Right atrium auricular region (tissue), 2 donors: ENCODE measurements at places on chromosomes 1 and 21.
A peak's percentile ranks its signal among the peaks of the same experiment; 100 is the strongest.

DNA sequence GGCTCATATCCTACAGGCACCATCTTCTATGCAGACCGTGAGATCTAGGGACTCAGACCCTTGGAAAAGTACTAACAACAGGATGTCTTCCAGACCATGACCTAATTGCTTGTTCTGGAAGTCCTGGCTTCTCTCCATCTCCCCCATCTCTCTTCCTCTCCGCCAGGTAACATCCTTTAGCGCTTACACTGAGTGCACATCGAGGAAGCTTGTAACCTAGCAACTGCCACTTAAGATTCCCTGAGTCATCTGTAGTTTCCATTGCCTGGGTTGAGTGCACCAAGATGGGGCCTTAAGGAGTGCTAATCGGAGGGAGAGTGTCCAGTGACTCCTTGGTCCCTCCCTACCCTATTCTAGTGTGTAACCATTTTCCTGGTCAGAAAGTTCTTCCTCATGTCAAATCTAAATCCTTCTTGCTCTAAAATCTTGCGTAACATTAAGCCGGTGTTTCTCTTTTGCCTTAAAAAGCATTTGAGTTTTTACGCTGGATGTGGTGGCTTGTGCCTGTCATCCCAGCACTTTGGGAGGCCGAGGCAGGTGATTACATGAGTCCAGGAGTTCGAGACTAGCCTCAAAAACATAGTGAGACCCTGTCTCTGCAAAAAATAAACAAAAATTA is 9.7 kb downstream of the KLHDC8A start:
- DNase-seq: no peak

DNA sequence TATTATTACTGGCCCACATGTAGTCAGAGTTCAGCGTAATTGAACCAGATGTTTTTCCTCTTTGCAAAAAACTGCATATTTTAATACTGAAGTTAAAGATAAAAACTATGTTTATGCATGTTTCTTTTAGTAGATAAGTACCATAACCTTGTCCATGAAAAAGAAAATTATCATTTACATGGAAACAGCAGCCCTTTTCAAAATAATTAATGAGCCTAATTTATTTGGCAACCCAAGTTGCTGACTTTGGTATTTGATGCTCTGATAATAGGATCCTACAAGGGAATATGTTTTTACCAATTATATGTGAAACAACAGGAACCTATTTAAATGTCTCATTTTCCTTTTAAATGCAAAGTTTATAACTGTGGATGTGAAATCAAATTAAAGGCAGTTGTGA is 281.3 kb upstream of the C1orf105 start:
- DNase-seq: no peak

DNA sequence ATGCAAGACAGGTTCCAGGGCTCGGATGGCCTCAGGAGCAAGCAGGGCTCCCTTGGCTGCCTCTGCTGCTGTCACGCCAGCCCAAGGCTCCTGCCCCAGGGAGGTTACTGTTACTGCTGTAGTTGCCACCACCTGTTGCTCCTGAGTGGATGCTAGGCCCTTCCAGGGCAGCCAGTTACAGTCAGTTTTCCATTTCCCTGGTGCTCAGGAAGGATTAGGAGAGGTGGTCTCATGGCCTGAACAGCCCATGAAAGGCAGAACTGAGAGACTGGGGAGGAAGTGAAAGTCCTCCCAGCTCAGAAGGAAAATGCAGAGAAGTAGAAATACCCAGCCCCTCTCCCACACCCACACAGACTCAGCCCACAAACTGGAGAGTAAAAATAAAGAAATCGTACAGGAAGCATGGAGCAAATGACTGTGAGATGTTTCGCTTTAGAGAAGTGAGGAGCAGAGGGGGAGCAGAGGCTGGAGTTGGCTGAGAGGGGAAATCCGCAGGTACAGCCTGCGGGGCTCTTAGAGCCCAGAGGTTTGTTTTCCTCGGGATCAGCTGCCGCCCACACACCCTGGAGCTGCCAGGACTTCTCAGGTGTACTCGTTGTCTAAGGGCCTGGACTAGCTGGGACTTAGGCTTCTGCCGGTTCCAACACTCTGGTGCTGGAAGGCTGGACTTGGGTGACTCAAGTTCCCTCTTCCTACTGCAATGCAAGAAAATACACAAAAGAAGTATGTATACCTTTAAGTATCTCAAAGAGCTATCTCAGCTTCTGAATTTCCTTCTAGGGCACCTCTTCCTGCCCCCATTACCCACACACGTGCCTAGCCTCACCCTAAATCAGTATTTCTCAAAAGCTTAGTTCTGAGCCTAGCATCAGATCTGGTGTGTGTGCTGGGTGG is 2.3 kb downstream of the IL6R start:
- no peak for DNase-seq

- DNase-seq: no peak
These were observed 34.1 kb downstream of the PLXNA2 start for GRCh38 chr1:208209896-208210589.

DNA sequence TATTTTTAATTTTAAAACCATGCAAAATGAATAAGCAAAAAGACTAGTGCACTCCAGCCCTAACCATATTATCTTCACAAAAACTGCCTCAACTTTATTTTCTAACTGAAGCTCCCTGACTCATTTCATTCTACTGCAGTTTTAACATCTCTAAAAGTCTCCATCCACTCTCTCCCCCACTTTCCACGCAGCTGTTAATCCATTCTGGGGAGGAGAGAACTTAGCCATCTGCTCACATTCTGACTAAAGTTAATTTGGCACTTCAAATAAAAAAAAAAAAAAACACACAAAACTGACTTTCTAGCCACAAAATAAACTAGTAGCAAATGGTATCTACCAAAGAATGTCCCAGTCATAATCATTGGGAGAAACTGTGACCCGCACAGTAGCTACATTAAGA is 5.4 kb upstream of the MYBPHL start:
- DNase-seq: no peak

- DNase-seq: no peak
These were observed 58.1 kb downstream of the NME7 start for GRCh38 chr1:169309178-169310166.

- no peak for DNase-seq
These were observed 1.5 kb upstream of the CRP start for GRCh38 chr1:159715855-159716254.

GRCh38 chr1:203116091-203116820 is 11.3 kb upstream of the ADORA1 start:
- peak; percentile 44 for DNase-seq

GRCh38 chr1:201358596-201358995 is 18.9 kb downstream of the TNNT2 start:
- DNase-seq: no peak
